ENCODE measurements at places on chromosomes 12 and 14.

- no peak for DNase-seq
Observed at GRCh38 chr12:989751-990660, 1.0 kb upstream of the ERC1 start.

DNA sequence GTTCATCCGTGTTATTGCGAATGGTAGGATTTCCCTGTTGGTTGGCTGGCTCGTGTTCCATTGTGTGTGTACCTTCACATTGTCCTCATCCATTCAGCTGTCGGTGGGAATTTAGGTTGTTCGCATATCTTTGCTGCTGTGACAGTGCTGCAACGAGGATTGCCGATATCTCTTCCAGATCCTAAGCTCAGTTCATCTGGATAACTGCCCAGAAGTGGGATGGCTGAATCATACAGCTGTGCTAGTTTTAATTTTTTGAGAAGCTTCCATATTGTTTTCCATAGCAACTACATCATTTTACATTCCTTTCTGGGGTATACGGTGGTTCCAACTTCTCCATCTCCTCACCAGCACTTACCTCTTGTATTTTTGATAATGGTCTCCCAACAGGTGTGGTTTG, 292.8 kb upstream of the SFSWAP start:
- DNase-seq, result no peak

DNA sequence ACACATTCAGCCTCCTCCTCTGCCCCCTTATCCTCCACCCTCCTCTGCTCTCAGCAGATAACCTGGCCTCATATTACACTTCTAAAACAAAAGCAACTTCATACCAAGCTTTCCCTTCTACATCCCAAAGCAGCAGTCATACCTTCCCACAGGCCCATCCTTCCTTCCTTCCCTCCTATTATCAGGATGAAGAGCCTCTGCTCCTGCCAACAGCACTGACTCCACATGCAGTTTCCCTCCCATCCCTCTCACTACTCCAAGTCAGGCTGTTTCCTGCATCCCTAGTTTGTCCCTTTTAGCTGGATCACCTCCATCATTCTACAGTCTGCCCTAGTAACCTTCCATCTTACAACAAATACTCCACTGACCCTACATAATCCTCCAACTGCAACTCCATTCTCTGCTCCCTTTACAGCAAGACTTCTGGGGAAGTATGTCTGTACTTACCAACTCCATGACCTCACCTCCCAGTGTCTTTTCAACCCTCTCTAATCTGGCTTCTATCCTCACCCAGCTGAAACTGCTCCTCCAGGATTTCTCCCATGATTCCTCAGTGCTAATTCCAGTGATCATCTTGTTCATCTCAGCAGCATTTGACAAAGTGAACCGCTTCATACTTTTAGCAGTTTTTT, 4.9 kb upstream of the YEATS4 start:
- no peak for DNase-seq

- DNase-seq, result no peak
Observed at GRCh38 chr12:31031951-31032335, 41.7 kb upstream of the DDX11 start.
